CD4-positive, alpha-beta T cell treated with Interleukin-21 for 1 hour (primary cell): ENCODE measurements at places on chromosomes 4 and X.
A peak's percentile ranks its signal among the peaks of the same experiment; 100 is the strongest.

GRCh38 chrX:73562984-73563737 lies at the start of gene CHIC1:
Gene CHIC1 (plus strand): TSS chrX:73563197. CDS start chrX:73563285, 88 bp downstream.
- DNase-seq: peak; percentile 82

DNA sequence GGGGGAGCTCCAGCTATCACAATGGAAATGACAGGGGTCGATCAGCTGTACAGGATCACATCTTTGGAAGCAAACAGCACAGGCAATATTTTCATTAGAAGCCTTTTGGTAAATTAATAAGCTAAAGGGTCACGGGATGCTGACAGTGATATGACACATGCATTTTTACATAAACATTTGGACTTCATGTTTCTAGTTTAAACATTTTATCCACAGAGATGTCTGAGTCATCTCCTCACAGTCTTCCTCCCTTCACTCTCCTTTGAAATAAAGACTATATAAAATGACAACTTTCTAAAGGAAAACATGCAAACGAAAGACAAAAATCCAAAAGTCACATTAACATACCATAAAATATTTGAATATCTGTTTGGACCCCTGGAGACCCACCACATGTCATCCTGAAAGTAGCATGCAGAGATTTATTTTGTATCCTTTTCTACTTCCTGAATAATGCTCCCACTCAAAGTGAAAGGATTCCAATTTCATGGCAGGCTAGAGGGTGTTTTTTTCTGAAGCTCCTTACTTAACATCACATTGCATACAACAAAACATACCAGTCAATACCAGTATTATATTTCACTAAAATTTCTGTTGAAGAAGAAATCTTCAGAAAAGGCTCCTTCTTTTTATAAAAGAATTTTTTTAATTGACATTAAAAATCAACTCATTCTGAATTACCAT lies 200.1 kb upstream of the PPARGC1A start:
- DNase-seq: no peak

- no peak for DNase-seq
Measured at GRCh38 chr4:143558286-143558685, 44.8 kb downstream of the SMARCA5 start.

DNA sequence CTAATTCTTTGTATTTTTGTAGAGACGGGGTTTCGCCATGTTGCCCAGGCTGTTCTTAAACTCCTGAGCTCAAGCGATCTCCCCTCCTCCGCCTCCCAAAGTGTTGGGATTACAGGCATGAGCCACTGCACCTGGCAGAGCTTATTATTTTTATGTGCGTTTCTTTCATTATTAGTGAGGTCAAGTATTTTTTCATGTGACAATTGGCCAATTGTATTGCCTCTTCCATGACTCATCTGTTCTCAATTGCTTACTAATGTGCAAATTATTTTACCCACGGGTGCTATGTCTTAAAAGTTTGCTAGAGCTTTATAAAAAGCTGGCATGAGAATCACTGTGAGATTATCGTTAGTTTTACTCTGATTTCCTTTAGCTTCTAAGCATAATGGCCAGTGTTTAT lies 13.0 kb upstream of the ARX start:
- DNase-seq: no peak

GRCh38 chrX:100263650-100264049 lies 146.4 kb downstream of the PCDH19 start:
- no peak for DNase-seq

- no peak for DNase-seq
Measured at GRCh38 chr4:141207961-141208360, 12.7 kb upstream of the ZNF330 start.

- DNase-seq: peak; percentile 66
Measured at GRCh38 chrX:48025561-48025960, 18.8 kb downstream of the SPACA5 start.

- DNase-seq: no peak
Measured at GRCh38 chr4:143668930-143669552, 31.4 kb downstream of the FREM3 start.

GRCh38 chrX:465418-466215 lies 78.9 kb upstream of the PPP2R3B start:
- DNase-seq: no peak

DNA sequence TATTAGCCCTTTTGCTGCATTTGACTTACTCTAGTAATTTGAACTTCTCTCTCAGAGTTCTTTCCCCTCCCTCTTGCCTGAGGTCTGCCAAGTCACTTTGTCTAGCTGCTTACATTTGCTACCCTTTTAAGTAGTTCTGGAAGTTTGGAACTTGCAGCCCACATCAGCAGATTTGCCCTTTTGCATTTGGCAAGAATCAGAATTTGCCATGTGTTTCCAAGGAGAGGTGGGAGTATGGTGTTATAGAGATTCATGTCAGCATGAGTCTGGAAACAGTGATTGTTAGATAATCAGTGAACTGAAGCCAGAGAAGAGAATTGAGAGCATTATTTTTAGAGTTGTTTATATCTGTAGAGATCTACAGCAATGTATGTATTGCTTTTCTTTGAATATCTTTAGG lies 52.1 kb downstream of the KLHL34 start:
- no peak for DNase-seq

DNA sequence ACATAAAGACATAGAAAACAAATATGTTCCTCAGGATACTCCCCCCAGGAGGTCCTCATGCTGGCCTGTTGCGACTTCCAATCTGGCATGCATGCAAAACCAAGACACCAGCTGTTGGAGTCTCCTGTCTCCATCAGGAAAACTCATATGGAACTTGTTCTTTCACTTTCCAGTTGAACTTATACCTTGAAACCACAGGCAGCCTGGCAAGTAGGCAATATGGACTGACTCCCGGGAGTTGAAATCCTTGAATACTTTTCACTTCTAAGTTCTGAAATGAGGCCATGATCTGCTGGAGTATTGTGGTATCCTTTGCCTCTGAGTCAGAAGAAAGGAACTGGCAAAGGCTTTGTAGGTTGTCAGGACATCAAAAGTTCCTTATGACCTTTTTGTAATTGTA lies 444.2 kb downstream of the IDS start:
- no peak for DNase-seq

- no peak for DNase-seq
Measured at GRCh38 chr4:153529646-153530045, 63.5 kb downstream of the TMEM131L start.

GRCh38 chr4:99029018-99029735 lies 33.7 kb downstream of the METAP1 start:
- no peak for DNase-seq

GRCh38 chrX:101803451-101803850 lies 128.4 kb downstream of the ZMAT1 start:
- peak; percentile 15 for DNase-seq

DNA sequence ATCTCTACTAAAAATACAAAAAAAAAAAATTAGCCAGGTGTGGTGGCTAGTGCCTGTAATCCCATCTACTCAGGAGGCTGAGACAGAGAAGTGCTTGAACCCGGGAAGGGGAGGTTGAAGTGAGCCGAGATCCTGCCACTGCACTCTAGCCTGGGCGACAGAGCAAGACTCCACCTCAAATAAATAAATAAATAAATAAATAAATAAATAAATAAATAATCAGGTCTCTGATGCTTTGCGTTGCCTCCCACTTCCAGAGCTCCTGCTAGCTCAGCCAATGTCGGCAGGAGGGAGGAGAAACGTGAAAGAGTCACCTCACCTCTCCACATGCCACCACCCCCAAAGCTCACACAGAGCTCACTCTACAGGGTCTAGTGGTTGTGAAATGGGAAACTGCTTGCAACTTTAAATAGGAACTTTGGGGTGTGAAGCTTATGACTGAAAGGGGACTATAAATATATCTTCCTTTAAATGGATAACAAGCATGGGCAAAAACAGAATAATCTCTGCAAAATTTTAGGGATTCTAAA lies 7.9 kb downstream of the SMIM31 start:
- no peak for DNase-seq

- no peak for DNase-seq
Measured at GRCh38 chr4:142402900-142403299, 443.2 kb downstream of the INPP4B start.

DNA sequence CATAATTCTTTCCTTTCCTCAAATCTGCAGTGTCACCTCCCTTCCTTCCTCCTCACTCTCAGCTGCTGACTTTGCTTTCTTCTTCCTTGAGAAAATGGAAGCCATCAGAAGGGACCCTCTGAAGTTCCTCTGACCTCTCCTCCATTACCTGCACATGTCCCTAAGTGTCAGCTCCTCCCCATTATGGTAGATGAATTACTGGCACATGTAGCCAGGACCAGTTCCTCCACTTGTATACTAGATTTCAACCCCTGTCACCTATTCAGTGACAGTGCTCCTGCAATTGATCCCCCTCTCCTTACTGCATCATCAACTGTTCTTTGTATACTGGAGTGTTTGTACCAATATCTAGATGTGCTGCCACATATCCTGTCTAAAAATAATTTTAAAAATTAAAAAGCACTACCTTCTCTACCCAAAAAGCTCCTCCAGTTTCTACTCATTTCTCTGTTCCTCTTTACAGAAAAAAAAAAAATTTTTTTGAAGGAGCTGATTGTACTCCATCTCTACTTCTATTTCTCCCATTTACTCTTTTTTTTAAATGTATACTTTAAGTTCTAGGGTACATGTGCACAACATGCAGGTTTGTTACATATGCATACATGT lies 78.6 kb downstream of the CLCN5 start:
- no peak for DNase-seq

DNA sequence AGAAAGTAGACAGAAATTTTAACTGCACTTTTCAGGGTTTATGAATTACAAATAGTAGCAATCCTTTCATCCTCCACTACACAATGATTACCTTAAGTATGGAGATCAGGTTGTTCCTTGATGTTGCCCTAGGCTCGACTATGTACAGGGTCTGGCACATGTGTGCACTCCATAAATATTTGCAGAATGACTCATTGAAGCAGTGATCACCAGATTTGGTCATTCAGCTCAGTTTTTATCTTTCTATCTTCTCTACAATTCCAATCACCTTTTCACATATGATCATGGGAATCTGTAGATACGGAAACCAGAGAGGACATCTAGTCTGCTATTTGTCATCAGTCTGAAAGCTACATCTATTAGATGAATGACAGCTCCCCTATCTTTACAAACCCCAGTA lies 171.7 kb upstream of the HCCS start:
- DNase-seq: no peak

DNA sequence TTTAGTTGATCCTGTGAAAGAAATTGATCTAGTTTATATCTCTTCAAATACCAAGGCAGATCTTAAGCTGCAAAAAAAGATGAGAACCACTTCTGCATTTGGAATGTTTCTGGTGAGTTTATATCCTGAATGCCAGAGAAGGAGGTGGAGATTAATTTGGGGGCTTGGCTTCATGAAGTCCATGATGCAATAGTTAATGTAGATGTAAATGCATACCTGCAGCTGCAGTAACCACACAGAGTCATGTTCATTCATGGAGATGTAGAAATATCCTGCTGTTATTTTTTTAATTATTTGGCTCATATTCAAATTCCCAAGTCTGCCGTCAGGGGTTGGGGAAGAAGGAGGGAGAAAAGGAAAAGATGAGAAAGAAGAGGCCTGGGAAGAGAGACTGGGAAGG lies at the start of gene SULT1E1:
Gene SULT1E1, minus strand, starts transcription at position 94 of the 400 bp plus-strand sequence. CDS start 2,501 bp downstream, outside the sequence.
- DNase-seq: no peak

- no peak for DNase-seq
Measured at GRCh38 chr4:150541681-150542080, 40.3 kb upstream of the MAB21L2 start.

DNA sequence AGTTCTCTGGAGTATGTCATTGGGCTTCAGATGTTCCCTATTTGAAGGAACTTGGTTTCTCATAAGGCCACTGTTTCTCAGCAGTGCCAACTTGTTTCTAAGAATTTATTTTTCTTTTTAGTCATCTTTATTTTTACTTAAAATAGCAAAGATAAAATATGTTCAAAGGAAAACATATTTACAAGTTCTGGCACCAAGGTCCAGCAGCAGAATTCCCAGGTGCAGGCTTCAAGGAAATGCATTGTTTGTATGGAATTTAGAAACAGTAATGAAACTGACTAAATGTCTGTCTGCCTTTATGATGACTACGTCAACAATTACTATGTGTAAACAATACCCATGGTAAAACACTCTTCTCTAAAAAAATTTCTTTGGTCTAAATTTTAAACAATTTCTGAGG lies 109.6 kb downstream of the IL15 start:
- DNase-seq: no peak

- DNase-seq: no peak
Measured at GRCh38 chrX:139156356-139156755, 374.2 kb upstream of the F9 start.

- DNase-seq: no peak
Measured at GRCh38 chrX:103513067-103513466, 6.2 kb downstream of the RAB40A start.

GRCh38 chr4:55865228-55865806 lies 11.9 kb downstream of the EXOC1 start:
- DNase-seq: no peak

DNA sequence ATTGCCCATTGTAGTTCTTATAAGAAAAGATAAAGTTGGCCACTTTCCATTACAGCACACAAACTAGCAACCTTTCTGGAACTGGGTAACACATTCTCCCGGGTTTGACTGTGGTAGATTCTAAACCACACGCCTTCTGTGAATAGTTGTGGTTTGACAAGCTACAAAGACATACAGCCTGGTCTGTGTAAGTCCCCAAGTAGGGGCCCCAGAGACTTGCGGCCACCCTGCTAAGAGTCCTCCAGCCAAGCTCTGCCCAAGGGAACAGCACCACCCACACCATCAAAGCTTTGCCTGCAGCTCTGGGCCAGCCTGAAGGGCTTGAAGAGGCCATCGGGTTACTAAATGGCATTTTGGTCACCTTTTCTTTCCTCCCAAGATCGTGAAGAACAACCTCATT lies 203.4 kb downstream of the MAML3 start:
- peak; percentile 17 for DNase-seq

GRCh38 chr4:123994917-123995316 lies 598.3 kb downstream of the SPRY1 start:
- no peak for DNase-seq

- no peak for DNase-seq
Measured at GRCh38 chr4:112311516-112311915, 14.3 kb downstream of the ALPK1 start.

DNA sequence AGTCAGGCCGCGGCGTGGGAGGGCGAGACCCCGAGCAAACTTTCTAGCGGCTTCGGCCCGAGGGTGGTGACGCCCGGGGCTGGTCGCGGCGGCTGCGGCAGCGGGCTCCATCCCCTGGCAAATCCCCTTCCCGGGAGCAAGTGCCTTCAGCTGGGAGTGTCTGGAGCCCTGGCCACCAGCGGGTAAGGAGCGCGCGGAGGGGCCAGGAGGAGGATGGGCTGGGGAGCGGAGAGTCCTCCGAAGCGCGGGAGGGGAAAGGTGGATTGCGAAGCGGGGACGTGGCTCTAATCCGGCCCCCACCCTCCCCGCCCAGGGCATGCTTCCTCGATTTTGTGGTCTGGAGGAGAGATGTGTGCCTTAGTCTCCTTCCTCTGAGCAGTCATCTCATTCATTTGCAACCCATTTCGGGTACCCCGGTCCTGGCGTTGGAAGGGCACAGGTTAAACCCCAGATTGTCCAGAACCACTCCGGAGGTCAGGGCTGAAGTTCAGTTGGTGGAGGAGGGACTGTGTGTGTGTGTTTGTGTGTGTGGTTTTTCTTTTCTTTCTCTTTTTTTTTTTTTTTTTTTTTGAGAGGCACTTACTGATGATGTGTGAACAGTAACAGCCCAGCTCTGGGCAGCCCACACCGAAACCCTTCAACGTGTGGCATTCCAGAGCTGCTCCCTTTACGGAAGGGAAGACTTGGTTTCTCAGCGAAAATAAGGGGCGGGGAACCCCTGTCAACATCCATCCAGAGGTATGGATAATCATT lies 516 bp downstream of the SGMS2 start:
- DNase-seq: no peak

GRCh38 chr4:81457921-81458520 lies 13.7 kb downstream of the RASGEF1B start:
- DNase-seq: no peak
